ENCODE measurements at places on chromosomes 16 and 17. TPM values are rescaled to one million over a fixed set of nuclear protein-coding genes. Genes with fewer than 3 reads are reported as not detected.

TRIM25 gene
- 19.6 TPM for total RNA-seq

- H3K4me1 ChIP-seq: peaks cover 7% of the 10 kb centered on the region
- no peaks in the 10 kb centered on the region for H3K36me3 ChIP-seq
- H3K27me3 ChIP-seq: no peaks in the 10 kb centered on the region
- DNase-seq: no peak
- no peak overlapping the region for H3K4me3 ChIP-seq
These were observed 2.4 kb downstream of the PRSS27 start for GRCh38 chr16:2717383-2718263.

- no peak overlapping the region for H3K27ac ChIP-seq
- peaks cover 1% of the 10 kb centered on the region for H3K36me3 ChIP-seq
- H3K4me1 ChIP-seq: peaks cover 13% of the 10 kb centered on the region
- peaks cover under 1% of the 10 kb centered on the region for H3K27me3 ChIP-seq
These were observed 547.6 kb downstream of the WWOX start for GRCh38 chr16:78647019-78647418.

- H3K27ac ChIP-seq: no peak overlapping the region
- H3K4me3 ChIP-seq: no peak overlapping the region
- H3K4me1 ChIP-seq: no peaks in the 10 kb centered on the region
- DNase-seq: no peak
These were observed 24.5 kb downstream of the FBXO39 start for GRCh38 chr17:6800422-6801027.

DNA sequence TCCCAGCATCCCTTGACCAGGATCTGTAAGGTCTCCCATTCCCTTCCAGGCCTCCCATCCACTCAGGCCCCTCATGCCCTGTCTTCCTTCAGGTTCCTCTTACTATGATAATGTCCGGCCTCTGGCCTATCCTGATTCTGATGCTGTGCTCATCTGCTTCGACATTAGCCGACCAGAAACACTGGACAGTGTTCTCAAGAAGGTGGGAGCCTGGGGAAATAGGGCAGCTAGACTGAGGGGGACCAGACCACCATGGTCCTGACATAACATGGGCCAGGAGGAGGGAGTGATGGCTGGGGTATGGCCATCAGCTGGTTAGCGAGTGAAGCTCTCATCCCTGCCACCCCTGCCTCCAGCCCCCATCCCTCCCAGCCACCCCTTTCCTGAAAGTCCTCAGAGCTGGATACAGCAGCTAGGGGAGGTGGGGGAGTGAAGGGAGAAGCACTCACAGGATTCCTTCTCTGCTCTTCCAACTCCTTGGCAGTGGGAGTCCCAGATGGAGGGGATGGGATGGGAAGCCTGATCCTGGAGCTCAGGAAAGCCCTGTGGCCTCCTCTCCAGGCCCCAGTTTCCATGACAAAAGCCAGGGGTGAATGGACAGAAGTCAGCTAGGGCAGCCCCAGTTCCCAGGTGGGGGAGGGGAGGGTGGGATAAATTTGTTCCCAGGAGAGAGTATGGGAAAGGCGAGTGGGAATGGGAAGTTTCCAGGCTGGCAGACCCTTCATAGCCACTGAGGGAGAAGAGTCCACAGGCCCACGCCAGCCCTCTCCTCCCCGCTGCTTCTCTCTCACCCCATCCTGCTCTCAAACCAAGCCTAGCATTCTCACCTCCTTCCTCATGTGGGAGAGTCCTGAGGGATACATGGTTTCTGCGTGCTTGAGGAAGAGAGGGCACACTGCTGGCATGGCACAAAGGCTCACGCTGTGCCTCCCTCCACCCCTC, 2.3 kb downstream of the RND2 start:
- no peak for DNase-seq
- H3K4me3 ChIP-seq: no peak overlapping the region
- no peaks in the 10 kb centered on the region for H3K27me3 ChIP-seq
- H3K4me1 ChIP-seq: peaks cover 8% of the 10 kb centered on the region
- no peak overlapping the region for H3K27ac ChIP-seq

SLC9A5 gene
- total RNA-seq: 3.4 TPM

DNA sequence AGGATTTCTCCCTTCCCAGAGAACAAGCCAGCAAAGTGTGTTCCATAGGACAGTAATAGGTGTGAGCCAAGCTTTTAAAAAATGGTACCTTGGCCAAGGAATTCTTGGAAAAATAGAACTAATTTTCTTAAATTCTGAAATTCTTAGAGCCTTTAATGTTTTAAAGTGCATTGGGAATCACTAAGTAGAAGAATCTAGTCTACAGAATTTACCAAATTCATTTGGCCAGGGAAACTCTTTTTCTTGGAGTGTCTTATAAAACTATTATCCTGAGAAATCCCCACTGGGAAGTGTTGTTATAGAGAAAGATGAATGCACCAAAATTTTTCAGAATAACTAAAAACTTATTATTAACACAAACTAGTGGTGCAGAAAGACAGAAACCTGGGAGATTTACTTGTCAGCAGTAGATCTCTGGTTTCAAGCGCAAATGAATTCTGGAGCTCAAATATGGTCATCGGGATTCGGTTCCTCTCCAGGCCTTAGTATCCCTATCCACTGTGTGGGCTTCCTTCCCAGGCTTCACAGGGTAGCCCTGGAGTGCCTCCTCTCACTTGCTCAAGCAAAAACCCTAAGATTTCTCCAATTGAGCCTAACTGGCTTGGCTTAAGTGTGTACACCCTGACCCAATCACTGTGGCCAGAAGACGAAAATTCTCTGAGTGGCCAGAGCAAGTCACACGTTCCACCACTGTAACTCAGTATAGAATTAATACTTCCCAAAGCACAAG, 217.8 kb downstream of the CHD9NB start:
- no peak for DNase-seq
- no peak overlapping the region for H3K27ac ChIP-seq
- H3K4me3 ChIP-seq: no peak overlapping the region
- no peaks in the 10 kb centered on the region for H3K4me1 ChIP-seq
- no peaks in the 10 kb centered on the region for H3K36me3 ChIP-seq

Measured in chondrocyte (in vitro differentiated cells).